SK-N-SH (cell line): ENCODE measurements at places on chromosomes 2 and 18. TPM values are rescaled to one million over a fixed set of nuclear protein-coding genes. Genes with fewer than 3 reads are reported as not detected.

CHRNG gene
- not detected in 2 replicates for polyA plus RNA-seq

VWC2L gene
- not detected in 2 replicates for polyA plus RNA-seq

ELOA2 gene
- not detected in 2 replicates for polyA plus RNA-seq

RUFY4 gene
- polyA plus RNA-seq = not detected in 2 replicates

CKAP2L gene
- 2.9 TPM in 2 replicates for polyA plus RNA-seq

HOXD1 gene
- polyA plus RNA-seq = not detected in 2 replicates
